AG10803 (cell line): ENCODE measurements at places on chromosomes 4 and X.

DNA sequence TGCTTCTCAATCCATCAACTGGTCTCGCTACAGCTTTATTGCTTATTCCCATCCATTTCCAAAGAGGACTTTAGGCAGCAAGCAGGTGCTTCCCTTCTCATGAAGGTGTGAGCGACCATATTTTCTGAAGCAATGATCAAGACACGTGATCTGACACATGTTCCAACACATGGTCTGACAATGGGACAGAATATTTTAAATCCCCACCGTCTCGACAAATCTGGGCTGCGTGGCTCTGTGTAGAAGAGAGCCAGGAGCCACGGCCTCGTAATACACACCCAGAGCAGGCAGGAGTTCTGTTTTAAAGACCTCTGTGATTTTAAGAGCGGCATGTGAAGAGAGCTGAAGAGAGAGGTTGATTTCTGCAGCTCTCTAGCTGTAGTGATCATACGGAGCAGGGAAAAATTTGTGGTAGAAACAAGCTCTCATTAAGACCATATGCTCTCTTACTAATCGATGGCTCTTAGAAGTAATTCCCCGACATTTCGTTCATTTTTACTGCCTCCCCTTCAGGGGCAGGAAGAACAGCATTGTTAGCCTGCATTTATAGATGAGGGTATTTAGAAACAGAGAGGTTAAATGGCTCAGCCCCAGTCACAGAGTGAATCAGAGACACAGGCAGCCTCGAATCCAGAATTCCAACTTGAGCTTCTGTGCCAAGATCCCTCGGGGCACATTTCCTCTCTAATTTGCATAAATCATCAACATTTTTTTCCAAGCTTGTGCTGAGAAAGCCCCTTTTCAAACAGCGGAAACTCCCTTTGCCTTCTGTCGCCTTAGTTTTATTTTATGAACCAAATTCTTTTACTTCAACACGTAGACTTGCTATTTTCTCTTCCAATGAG lies 91.0 kb upstream of the BCOR start:
- DNase-seq, result peak; percentile 53

DNA sequence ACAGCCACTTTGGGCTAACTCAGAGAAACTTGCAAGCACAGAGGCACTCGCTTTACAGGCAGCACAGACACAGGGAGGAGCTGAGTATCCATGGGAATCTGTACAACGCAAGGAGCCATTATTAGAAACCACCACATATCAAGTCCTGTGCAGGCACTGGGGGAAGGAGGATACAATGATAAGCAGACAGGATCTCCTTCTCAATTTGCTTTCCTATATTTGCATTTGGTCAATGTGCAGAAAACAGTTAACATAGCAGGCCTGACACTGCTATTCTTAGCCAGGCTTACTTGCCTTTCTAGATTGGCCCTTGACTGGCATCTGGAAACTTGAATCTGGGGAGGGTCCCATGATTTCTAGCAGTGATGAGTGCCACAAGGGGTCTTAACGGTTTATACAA lies 65.8 kb downstream of the TEC start:
- no peak for DNase-seq

GRCh38 chr4:89303177-89303576 lies 4.4 kb downstream of the GPRIN3 start:
- no peak for DNase-seq

DNA sequence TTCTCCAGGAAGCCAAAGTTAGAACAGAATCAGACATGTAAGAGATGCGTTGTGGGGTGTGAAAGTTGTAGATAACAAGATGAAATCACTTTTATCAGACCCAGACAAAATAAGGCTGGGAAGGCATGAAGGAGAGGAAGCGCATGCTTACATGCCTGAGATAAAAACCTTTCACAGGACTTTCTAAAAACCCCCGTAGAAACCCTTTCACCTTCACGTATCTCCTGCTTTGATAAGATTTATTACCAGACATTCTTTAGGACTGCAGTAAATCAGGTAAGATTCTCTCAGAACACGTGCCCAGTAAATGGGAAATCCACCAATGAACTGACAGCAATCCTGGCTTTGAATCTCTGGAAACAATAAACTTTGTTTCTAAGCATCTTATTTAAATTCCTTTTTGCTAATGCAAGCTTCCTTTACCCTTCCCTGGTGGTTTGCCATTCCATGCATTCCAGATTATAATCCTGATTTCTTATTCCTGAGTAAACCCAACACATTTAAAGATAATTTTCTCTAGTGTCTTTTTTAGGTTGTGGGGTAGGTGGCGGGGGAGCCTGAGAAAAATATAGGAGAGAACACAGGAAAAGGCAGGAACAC lies 254.6 kb upstream of the LDB2 start:
- DNase-seq, result no peak

DNA sequence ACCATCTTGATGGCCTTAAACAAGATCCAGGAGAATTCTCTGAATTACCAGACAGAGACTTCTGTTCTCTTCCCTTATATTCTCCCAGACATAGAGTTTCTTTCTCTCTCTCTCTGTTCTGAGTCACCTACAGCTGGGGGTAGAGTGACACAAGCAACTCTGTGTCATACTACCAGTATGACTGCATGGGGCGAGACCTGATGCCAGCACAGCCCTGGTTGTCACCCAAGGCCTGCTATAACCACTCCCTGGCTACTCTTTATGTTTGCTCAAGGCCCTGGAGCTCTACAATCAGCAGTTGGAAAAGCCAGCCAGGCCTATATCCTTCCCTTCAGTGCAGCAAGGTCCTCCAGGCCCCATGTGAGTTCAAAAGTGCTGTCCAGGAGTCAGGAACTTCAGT lies 114.2 kb upstream of the TENT5D start:
- DNase-seq, result no peak

DNA sequence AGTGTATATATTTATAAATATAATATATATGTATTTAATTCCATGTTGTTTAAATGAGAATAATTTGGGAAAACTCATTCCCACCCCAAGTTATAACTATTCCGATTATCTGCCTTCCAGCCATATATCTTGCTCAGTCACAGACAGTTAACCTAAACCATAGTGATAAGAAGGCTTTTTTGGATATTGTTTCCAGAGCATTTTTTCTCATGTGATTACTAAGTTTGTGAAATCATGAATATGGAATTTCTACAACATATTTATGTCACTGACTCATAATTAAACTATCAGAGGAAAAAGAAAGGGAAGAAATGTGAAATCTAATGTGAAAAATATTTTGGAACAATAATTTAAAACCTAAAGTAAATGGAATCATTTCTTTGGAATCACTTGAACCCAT lies 1163.5 kb upstream of the PABPC4L start:
- no peak for DNase-seq

GRCh38 chr4:143700046-143700415 lies 444 bp downstream of the FREM3 start:
- DNase-seq, result peak; percentile 1

GRCh38 chrX:13759152-13759718 lies 24.7 kb downstream of the OFD1 start:
- DNase-seq, result no peak

DNA sequence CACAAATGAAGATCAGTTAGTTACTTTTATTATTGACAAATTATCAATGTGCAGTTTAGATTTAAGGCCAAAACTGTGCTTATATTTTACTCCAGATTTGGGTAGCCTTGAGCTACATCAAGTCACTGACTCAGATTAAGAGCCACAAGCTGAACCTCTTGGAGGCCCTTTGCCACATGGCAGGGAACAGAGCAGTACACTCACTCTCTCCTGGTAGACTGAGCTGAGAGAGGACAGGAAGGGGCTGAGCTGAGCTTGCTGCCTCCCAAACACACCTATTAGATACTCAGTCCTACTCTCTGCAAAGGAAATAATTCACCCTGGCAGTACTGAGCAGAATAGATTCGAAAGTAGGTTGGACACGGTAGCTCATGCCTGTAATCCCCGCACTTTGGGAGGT lies 7.8 kb downstream of the STAP1 start:
- DNase-seq, result no peak

GRCh38 chr4:8262637-8263322 lies 6.8 kb upstream of the HTRA3 start:
- DNase-seq, result no peak

DNA sequence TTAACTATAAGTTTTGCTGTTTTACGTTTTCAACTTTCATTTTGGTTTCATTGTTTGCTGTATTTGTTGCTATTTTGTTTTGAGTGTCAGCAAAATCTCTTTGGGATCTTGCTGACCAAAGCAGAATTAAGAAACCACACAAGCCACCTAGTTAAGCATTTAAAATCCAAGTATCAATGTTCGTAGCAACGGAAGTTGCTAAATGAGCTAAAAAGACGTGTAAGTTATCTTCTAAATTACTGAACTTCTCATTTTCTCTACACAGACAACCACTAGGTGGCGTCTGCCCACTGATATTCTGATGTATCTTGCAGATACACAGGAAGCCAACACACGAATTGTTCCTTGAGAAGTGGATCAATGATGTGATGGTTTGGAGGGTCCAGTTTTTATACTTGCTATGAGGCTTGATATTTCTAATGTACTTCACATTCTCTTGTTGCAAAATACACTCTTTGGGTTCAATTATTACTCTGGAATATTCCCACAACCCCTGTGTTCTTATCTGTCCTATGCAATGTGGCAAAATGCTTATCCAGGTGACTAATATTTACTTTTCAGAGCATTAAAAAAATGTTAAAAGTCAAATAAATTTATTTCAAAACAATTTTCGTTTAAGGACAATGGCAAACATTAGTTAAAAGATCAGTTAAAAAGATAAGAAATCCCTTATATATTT lies 250.5 kb downstream of the TECRL start:
- peak; percentile 47 for DNase-seq

GRCh38 chr4:1047106-1047975 lies 35.9 kb downstream of the FGFRL1 start:
- DNase-seq, result no peak

GRCh38 chr4:189001971-189002450 lies 862.8 kb downstream of the TRIML1 start:
- no peak for DNase-seq

DNA sequence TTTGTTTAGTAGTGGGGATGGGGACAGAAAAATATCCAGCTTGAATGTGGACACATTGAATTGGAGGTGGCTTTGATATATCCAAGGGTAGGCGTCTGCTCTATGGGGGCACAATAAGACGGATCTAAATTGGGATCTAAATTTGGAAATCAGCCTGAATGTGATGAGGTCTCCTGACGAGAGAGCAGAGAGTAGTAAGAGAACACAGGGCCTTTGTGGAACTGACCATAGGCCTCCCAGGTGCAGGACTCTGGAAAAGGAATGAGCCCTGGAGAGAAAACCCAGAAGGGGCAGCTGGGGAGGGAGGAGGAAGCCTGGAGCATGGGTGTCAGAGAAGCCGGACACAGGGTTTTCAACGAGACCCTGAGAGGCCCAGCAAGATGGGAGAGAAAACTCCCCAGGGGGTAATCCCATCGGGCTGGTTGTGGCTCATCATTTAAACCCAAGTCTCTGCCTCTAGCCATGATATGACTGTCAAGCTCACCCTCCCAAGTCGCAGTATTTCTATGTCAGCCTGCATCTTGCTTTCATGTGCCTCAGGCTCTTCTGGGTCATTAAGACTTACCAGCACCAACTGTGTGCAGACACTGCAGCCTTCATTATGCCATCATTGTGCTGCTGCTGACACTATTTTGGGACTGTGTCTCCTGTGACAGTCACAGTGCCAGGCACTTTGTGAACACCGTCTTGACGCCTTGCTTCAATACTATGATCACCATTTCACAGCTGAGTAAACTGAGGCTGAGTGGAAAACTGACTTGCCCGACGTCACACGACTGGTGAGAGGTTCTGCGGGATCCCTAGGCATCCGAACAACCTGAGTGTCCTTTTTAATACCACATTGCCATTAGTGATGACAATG lies 57.1 kb downstream of the ANAPC4 start:
- no peak for DNase-seq

- DNase-seq, result no peak
These were observed 91.7 kb downstream of the SMIM20 start for GRCh38 chr4:26005764-26006163.

DNA sequence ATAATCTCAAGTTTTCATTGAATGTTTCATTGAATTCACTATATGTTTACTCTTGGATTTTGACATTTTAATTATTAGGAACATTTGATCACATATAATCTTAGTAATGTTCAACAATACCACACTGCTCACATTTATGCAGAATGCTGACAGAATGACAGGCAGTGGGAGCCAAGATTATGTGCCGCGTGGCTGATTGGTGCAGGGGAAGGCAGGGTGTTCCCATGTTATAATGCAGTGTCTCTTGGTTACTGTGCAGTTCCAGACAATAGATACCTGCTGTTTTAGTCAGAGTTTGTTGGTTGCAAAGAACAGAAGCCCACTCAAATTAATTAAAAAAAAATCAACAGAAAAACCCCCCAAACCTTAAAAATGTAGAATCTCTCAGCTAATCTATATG lies 33.0 kb downstream of the FHIP1A start:
- DNase-seq, result no peak

DNA sequence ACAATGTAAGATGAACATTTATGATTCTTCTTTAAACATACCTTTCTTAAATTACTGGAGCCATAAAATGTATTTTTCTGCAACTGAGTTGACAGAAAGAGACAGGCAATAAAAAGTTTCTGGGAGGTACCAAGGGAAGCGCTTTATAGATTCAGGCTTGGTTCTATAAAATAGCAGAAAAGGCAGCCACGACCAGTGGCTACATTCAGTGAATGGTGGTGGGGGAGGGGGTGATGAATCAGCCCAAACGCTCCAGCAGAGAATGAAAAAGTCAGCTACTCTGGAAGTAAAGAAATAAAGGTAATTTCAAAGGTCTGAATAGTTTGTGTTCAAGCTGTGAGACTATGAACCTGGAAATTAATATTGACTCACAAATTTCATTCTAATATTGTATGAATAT lies 456.1 kb downstream of the KCTD8 start:
- no peak for DNase-seq

DNA sequence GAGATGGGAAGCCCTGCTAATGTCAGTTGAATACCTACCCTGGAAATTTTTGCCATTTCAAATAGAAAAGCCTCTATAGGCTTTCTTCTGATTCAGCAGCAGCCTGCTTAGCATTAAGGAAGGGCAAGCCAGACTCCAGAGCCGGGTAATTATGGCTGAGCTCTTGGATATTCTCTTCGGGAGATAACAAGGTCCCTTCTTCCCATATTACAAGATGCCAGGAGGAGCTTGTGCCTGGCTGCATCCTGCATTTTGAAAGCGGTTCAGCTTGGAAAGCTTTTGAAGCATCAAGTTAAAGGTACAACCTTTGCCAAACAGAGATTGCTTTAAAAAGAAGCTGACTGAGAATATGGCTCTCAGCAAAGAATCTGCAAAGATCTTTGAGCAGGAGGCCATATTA lies 399.6 kb upstream of the RPS6KA3 start:
- DNase-seq, result no peak

DNA sequence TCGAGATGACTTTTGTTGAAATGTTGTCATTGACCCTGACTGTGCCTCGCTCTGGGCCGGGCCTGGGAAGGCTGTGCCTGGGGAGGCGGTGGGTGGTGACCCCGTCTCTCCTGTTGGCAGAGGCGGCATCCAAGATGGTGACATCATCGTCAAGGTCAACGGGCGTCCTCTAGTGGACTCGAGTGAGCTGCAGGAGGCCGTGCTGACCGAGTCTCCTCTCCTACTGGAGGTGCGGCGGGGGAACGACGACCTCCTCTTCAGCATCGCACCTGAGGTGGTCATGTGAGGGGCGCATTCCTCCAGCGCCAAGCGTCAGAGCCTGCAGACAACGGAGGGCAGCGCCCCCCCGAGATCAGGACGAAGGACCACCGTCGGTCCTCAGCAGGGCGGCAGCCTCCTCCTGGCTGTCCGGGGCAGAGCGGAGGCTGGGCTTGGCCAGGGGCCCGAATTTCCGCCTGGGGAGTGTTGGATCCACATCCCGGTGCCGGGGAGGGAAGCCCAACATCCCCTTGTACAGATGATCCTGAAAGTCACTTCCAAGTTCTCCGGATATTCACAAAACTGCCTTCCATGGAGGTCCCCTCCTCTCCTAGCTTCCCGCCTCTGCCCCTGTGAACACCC lies 36.4 kb downstream of the HTRA3 start:
- no peak for DNase-seq
